HuH-7.5 (cell line): ENCODE measurements at places on chromosomes 1 and 21.
A peak's percentile ranks its signal among the peaks of the same experiment; 100 is the strongest.

DNA sequence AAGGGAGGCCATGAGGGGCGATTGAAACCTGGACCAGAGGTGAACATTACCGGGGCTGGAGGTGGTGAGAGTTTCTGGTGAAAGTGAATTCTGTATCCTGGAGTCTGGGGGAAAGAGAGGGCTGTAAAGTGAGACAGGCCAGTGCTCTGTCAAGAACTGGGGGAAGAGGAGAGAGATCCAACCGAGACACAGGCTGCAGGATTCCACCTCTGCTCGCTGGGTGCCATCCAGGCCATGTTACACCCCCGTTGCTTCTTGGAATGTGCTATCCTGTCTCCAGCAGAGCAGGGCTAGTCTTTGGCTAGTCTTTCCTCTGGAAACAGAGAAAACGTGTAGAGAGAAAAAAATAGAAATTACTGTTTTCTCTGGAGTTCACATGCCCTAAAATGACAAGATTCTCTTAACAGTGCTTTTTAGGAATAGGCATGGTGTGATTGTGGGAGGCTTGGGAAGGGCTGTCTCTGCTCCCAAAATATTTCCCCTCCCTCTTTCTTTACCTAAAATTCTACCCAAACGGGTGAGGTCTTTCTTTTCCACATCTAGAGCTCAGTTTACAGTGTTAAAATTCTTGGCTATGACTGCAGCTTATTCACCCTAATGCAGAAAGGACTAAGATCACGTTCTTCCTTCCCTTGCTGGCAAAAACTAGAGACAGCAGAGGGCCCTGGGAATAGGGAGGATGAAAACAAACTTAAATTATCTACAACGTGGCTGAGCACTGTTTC lies 16.5 kb upstream of the OVAAL start:
- no peak for DNase-seq

DNA sequence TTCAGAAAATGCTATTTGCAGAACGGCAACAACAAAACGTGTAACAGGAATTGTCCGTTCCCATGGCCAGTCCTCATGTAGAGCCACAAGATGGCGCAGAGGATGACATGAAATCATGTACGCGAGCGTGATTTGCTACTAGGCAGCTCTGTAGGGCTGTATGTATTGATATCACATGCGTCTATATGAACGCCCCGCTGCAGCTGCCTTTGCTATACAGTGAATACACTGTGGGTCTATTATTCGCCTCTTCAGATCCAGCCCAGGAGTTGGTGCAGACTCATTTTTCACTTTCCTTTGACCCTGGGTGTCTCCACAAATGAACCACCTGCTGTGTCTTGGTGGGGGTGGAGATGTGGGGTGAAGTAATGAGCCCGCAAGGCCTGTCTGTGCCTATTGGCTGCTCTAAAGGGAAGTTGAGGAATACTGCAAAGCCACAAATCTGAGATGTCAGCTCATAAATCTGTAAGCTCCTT lies 361.5 kb downstream of the KIF26B start:
- peak; percentile 50 for DNase-seq

DNA sequence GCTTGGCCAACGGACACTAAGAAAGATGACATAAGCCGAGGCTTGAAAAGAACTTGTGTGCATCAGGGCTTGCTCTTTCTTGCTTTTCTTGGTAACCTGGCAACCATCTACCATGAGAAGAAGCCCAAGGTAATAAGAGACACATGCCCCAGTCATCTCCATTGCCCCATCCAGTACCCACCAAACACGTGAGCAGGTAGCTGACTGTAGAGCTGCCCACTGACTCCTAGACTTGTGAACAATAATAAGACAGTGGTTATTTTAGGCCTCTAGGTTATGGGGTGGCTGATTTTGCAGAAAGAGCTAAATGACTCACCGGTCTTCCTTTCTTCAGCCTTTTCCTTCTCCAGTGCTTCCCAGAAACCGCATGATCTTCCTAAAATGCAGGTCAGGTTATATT lies 105.0 kb upstream of the JUN start:
- no peak for DNase-seq

- DNase-seq = no peak
Observed at GRCh38 chr1:15974855-15975254, 1.0 kb downstream of the ZBTB17 start.

DNA sequence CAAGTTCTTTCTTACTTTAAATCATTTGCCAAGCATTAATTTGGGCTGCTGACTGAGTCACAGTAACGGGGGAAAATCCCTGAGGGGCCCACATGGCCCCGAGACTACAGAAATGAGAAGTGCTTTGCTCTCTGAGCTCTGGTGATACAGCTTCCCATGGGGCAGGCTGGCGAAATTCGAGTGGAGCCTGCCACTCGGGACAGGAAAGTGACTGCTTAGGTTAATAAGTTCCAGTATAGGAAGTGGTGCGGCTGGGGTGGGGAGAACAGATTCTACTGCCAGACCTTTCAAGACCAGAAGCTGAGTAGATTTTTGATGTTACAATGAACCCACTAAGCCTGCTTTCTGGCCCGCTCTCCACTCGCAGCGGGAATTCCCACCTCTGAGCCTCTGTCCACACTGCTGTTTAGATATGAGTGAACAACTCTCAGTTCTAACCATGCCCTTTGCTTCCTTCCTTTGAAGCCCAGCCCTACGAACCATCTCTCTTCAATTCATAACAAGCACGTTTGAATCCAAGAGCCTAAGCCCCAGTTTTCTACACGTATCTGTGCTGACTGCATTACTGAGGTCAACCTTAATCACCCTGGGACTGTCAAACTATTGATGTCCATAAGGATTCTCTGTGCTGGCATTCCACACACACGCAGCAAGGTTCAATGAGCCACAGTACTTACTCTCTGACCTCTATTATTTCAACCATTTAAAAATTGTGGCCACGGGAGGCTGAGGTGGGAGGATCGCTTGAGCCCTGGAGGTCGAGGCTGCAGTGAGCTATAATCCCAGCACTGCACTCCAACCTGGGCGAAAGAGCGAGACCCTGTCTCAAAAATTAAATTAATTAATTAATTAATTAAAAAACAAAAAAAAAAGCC lies 9.6 kb downstream of the ZBTB17 start:
- DNase-seq = no peak

GRCh38 chr1:160748181-160748877 lies 9.3 kb downstream of the SLAMF7 start:
- DNase-seq = no peak

GRCh38 chr21:26389971-26390641 lies 183.0 kb downstream of the CYYR1 start:
- DNase-seq = no peak

DNA sequence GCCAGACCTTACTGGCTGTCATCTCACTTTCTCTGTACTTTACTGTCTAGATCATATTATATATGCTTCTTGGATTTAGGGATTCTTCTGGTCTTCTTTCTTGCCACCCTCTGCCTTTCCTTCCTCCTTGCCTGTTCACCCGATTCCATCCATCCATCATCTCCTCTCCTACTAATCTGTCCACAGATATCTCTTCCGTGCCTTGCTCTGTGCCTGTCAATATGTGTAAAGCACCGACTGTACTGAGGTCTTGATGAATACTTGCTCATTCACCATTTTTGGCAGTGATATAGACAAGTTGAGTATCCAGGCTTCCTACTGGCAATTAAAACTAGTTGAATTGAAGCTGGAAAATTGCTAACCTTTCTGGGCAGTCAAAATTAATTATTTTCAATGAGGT lies 8.1 kb downstream of the FMN2 start:
- DNase-seq = no peak

- DNase-seq = no peak
Observed at GRCh38 chr1:50658459-50659076, 235.3 kb upstream of the DMRTA2 start.

DNA sequence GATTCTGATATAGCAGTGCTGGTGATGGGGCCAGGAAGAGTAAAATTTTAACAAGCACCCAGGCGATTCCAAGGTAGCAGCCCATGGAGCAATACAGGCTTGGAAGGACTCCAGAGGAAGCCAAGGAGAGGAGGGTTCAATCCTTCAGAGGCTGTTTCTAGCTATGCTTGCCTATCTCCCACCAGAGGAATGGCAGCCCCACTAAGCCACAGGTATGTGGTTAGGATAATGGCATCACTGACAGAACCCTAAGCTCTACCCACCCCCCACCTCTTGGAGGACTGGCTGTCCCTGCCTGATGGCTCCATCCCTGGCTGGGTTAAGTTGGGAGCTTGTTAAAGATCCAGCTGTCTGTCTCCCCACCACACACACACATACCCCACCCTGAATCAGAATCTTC lies 19.3 kb upstream of the PTAFR start:
- no peak for DNase-seq

- no peak for DNase-seq
Observed at GRCh38 chr1:78170859-78171258, 125.1 kb downstream of the GIPC2 start.

GRCh38 chr1:63322944-63323864 lies 837 bp downstream of the FOXD3 start:
- no peak for DNase-seq

GRCh38 chr1:193157360-193157759 lies 29.1 kb downstream of the B3GALT2 start:
- no peak for DNase-seq

- DNase-seq = no peak
Observed at GRCh38 chr1:92410706-92411105, 76.0 kb downstream of the GFI1 start.

DNA sequence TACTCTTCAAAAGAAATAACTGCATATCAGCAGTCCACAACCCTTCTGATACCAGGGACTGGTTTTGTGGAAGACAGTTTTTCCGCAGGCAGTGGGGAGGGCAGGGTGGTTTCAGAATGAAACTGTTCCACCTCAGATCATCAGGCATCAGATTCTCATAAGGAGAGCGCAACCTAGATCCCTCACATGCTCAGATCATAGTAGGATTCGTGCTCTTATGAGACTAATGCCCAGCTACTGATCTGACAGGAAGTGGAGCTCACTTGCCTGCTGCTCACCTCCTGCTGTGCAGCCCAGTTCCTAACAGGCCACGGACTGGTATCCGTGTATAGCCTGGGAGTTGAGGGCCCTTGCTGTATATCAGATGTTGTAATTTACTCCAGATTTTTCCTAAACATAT lies 11.5 kb downstream of the RO60 start:
- no peak for DNase-seq

DNA sequence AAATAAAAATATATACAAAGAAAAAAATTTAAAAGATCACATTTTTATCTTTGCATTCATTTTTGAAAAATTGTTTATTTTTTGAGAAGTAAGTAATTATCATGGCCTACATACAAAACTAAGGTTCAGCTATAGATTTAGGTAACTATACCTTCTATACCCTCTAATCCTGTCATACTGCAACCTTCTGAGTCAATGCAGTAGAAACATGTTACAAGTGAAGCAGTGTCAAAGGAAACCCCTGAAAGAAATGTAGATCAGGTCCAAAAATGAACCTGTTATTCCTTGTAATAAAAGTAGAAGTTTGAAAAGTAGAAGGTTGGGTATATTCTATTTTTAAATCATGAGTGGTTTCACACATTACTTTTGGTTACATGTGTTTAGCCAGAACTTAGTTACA lies 51.3 kb downstream of the PTGS2 start:
- no peak for DNase-seq
